ENCODE measurements at places on chromosomes 7 and 10.

DNA sequence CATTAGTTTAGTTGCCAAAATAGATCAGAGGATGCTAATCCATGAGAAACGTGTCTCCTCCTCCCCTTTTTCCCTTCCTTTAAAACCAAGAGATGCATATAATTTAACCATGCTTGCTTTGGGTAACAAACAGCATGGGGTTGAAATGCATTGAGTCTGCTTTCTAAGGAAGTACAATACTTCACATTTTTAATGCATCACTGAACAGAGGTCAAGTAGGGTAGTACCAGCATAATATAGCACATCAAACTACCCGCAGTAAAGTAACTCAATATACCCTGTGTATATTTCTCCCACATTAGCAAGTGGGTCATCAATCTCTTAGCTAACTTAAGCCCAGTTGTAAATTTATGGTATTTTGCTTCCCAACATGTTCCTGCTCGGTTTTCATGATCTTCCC, 239.3 kb upstream of the SEMA3C start:
- DNase-seq = no peak

- DNase-seq = no peak
Observed at GRCh38 chr10:25175527-25176420, 973 bp downstream of the GPR158 start.

GRCh38 chr10:3107426-3107961, 40.1 kb downstream of the PFKP start:
- no peak for DNase-seq

DNA sequence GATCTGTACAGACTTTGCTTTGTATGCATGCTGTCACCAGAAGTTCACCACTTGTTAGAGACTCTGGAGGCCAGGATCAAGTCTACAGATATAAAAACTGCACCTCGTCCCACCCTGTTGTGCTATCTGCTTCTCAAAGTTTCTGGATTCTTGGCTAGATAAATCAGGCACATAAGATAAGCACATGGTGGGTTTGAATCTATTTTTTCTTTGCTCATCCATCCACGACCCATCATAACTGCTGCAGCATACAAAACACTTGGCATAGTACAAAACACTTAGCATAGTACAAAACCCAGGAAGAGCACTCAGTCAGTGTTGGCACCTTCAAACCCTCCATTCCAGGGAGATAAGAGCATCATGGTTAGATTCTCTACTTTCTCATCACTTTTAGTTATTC, 42.4 kb upstream of the ANKRD1 start:
- no peak for DNase-seq

DNA sequence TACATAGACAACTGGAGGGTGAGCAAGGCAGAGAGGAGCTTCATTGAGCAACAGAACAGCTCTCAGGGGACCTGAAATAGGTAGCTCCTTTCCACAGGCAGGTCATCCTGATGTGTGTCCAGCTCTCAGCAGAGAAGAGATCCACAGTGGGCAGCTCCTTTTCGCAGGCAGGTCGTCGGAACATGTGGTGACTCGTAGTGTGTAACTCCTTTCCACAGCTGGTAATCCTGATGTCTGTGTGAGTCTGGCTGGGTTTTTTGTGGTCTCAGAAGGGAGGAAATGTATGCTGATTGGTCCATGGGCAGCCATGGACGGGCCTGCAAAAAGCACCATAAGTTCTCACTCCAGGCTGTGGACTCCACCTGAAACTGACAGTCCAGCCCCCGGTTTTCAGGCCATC, 24.4 kb upstream of the TES start:
- DNase-seq = no peak

- no peak for DNase-seq
Observed at GRCh38 chr10:408236-408635, 273.0 kb downstream of the ZMYND11 start.

GRCh38 chr7:73433924-73434700, 534 bp downstream of the FZD9 start:
- DNase-seq = no peak

- no peak for DNase-seq
Observed at GRCh38 chr7:119842786-119843185, 430.2 kb upstream of the KCND2 start.

- no peak for DNase-seq
Observed at GRCh38 chr7:112073530-112073929, 132.7 kb downstream of the DOCK4 start.

DNA sequence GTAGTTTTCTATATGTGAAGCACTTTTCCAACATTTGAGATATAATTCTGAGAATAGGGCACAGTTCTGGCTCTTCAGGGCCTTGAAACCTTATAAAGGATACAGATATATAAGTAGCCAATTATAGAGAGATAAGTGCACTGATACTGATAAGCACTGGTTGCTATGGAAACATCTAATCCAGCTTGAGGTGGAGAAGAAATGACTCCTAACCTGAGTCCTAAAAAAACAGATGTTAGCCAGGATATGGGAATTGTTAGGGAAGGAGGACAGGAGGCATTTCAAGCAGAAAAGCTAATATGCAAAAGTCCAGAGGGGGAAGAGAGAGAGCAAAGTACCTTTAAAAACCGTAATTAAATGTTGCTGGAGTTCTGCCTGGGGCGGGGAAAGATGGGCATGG, 30.8 kb downstream of the STRIP2 start:
- DNase-seq = no peak

DNA sequence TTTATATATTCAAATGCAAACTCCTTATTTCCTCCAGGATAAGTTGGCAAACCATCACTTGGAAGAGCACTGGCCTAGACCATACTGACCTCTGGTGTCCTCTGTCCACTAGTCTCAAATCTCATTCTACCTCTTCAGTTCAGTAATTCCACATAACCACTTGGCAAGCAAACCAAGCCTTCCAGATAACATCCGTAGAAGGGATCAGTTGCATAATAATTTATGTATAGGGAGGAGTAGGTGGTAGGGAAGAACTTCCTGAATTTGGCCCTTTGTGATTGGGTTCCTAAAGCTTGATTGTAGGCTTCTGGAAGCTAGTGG, 55.0 kb downstream of the WAC start:
- DNase-seq = no peak

GRCh38 chr7:54180796-54181195, 361.4 kb upstream of the VSTM2A start:
- DNase-seq = no peak

DNA sequence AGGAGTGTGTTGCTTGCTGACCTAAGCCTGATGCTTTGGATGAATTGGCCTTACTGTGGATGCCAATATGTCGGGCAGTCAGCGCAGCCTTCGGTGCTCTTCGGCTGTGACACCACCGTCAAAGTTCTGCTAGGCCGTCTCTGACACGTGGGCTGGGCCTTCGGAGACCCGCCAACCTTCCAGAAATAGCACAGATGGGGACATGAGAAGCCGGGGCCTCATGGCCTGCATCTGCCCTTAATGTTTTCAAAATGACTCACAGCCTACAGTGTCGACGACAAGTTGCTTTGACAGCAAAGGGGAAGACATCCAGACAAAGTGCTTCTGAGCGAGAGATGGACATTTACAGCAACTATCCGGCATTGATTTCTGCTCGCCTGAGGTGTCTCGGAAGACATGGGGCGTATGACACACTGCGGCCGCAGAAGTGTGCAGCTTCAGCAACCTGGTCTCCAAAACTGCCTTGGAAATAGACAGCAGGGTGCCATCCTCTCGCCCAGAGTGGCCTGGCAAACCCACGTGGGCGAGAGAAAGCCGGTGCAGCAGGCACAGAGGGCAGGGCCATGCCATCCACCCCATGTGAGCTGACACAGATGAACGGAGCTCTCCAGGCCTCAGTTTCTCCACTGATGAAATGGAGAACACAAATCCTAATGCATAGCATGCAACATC, 94.0 kb upstream of the PPP2R2D start:
- no peak for DNase-seq

DNA sequence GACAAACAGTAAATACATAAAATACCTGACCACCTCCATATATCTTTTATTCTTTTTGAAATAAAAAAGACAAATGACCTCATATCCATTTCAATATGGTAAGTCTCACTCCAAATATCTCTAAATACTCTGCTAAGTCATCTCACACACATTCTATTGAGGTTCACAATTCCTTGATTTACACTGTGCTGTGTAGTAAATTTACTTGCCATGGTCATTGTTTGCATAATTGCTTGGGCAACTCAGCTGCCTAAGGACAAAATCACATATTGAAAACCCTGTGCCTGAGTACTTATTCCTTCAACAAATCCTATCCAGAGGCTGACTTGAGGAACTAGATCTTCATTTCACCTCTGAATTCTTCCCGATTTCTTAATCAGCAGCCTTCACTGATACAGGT, 176.4 kb downstream of the THSD7A start:
- no peak for DNase-seq

DNA sequence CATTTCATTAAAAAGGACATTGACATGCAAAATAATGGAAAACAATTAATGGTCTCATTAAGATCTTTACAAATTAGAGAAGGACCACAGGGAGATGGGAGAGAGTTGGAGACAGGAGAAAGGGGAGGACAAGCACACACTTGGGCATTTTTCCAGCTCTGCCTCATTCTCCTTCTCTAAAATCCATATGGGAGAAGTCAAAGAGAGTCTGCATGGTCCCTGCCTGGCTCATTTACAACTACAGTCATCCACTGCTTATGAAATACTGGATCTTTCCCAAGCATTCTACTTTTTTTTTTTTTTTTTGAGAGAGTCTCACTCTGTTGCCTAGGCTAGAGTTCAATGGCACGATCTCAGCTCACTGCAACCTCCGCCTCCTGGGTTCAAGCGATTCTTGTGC, 518.9 kb upstream of the CELF2 start:
- DNase-seq = no peak

- DNase-seq = no peak
Observed at GRCh38 chr10:99467236-99467999, 37.0 kb upstream of the GOT1 start.

DNA sequence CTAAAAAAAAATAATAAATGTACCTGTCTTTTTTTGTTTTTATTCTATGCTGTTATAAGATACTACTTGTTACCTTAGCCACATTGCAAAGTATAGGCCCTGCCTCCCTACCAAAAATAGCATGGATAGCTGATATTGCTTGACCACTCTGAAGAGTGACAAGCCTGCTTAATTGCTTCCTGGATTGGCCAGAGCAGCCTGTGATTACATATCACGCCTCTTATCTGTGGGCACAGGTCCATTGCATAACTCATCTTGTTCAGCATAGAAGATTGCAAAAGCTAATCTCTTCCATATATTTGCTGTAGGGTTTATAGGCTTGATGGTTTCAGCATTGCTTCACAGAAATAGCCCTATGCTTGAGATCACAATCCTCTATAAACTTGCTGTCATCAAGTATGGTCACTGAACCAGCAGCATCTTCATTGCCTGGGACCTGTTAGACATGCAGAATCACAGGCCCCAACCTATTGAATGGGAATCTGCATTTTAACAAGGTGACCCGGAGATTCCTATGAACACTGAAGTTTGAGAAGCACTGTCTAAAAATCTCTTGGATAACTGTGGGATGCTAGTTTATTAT, 280.8 kb upstream of the CDC14C start:
- DNase-seq = no peak

DNA sequence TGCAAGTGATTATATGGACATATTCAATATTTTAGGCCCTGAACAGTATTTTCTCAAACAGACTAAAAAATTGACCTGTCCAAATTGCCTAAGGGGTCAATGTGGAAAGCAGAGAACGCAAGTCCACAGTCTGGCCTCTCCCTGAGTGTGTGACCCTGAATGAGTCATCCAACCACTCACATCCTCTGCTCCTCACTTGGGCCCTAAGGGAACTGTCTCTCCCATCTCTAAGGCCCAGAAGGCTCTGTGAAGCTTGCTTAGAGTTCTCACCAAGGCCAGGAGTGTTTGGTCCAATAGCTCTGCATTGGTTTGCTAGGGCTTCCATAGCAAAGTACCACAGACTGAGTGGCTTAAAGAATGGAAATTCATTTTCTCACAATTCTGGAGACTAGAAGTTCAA, 155.1 kb downstream of the LSM5 start:
- no peak for DNase-seq

- DNase-seq = no peak
Observed at GRCh38 chr7:74475243-74475986, 21.7 kb downstream of the GTF2IRD1 start.

GRCh38 chr7:93933156-93933555, 11.6 kb downstream of the GNG11 start:
- no peak for DNase-seq

DNA sequence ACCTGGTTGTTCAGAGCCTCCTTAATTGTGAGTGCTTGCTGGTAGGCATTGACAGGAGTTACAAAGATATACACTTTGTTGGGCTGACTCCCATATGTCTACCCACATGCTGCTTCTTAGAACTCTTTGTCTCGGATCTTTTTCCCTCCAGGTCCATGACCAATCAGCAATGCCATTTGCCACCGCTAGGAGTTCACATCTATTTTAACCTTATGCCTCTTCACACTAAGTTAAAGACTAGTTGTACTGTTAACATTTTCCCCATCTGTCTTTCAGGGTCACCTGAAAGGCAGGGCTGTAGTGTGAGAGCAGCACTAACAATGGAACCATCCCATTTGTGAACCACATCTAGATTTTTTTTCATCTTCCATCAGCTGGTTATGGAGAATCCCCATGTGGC, 226.7 kb upstream of the NPY start:
- DNase-seq = no peak

DNA sequence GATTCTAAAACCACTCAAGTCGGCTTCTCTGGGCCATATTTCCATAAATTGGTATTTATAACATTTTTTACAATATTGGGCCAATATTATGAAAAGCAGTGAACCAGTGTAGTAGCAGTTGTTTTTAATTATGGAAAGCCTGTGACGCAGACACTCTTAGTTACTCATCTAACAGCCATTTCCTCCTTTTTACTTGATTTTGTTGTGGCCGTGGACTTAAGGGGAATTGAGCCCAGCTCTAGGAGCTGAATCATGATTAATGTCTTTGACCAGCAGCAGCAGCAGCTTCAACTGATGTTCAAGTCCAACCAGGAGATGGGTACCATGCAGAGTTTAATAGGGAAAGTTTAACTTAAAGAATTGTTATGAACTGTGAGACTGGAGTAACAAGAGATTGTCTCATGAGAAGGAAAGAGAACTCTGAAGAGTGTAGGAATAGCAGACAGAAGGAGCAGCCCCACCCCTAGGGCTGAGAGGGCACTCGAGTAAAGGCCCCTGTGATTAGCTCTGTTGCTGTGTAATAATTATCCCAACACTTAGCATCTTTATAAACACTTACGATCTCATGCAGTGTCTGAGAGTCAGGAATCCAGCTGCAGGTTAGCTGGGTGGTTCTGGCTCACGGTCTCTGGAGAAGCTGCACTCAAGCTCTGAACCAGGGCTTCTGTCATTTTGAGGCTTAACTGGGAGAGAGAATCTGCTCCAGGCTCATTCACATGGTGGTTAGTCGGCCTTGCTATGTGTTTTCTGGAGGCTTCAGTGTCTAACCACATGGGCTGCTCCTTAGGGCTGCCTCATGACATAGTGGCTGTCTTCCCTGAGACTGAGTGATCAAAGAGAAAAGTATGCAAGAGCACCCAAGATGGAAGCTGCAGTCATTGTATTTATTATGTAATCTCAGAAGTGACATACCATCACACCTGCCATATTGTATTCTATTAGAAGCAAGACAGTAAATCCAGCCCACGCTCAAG, 4.6 kb downstream of the LANCL2 start:
- DNase-seq = no peak

GRCh38 chr10:77490534-77491314, 146.9 kb downstream of the KCNMA1 start:
- DNase-seq = no peak
